ENCODE measurements at places on chromosomes 2 and 18. TPM values are rescaled to one million over a fixed set of nuclear protein-coding genes. Genes with fewer than 3 reads are reported as not detected.
A peak's percentile ranks its signal among the peaks of the same experiment; 100 is the strongest.

GRCh38 chr2:229130522-229130921, 140.6 kb downstream of the PID1 start:
- no peak overlapping the region for H3K27ac ChIP-seq
- ATAC-seq: no peak
- no peak overlapping the region for H3K4me3 ChIP-seq
- H3K27me3 ChIP-seq: no peaks in the 10 kb centered on the region
- no peaks in the 10 kb centered on the region for H3K4me1 ChIP-seq
- peaks cover 2% of the 10 kb centered on the region for H3K36me3 ChIP-seq

GRCh38 chr18:72171596-72171995, 372.5 kb downstream of the CBLN2 start:
- H3K4me3 ChIP-seq: no peak overlapping the region
- no peaks in the 10 kb centered on the region for H3K4me1 ChIP-seq
- ATAC-seq: no peak
- no peaks in the 10 kb centered on the region for H3K27me3 ChIP-seq
- H3K27ac ChIP-seq: no peak overlapping the region

DNA sequence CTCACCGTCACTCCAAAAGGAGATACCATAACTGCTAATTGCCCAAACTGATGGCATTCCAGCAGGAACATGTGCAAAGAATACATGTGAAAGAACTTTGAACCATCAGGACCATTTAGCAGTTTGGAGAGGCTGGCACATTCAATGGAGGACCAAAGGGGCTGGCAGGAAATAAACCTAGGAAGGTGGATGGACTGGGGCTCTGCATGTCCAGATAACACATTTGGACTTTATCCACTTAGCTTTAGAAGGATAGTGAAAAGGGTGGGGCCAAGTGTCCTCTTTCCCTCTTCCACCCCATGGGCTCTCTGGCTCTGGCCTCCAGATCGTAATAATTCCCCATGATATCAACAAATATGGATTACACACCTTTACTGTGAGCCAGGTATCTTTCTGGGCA, 80.0 kb upstream of the STPG4 start:
- no peaks in the 10 kb centered on the region for H3K4me1 ChIP-seq
- no peak overlapping the region for H3K27ac ChIP-seq
- H3K36me3 ChIP-seq: no peaks in the 10 kb centered on the region

DNA sequence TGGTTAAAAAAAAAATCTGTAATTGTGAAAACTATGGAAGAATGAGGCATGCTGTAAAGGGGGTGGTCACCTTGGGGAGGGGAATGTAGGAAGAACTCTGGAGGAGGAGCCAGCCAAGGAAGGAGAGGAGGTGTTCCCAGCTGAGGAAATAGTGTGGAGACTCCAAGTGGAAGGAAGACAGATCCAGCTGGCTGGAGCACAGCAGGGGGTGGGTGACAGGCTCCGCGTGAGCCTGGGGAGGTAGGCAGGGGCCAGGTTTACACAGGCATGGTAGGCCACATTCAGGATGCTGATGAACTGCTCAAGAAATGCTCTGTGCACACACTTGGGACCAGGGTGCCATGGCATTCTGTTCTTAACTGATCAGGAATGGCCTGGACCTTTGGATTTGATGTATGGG, 16.8 kb downstream of the AFF3 start:
- no peak overlapping the region for H3K4me3 ChIP-seq
- ATAC-seq: no peak
- H3K27ac ChIP-seq: no peak overlapping the region
- H3K27me3 ChIP-seq: no peaks in the 10 kb centered on the region
- H3K36me3 ChIP-seq: no peaks in the 10 kb centered on the region

DNA sequence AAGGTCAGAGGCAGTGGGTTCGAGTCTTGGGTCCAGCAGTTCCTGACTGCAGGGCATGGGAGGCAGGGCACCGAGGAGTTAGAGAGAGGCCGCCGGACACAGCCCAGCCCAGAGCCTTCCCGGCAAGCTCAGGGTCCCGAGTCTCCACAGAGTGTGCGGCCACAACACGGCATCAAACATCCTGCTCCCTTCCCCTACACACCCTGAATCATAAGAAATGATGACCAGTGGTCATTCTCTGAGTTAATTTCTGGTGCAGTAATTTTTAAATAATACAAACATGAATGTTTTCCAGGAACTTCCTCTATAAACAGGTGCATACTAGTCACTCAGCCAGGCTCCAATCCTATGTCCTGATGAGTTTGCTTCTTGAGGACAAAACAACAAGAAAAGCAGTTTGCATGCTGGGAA, 118.0 kb downstream of the PXDN start:
- no peak for ATAC-seq
- no peak overlapping the region for H3K4me3 ChIP-seq
- H3K27ac ChIP-seq: no peak overlapping the region
- H3K4me1 ChIP-seq: no peaks in the 10 kb centered on the region
- peaks cover 6% of the 10 kb centered on the region for H3K27me3 ChIP-seq

DNA sequence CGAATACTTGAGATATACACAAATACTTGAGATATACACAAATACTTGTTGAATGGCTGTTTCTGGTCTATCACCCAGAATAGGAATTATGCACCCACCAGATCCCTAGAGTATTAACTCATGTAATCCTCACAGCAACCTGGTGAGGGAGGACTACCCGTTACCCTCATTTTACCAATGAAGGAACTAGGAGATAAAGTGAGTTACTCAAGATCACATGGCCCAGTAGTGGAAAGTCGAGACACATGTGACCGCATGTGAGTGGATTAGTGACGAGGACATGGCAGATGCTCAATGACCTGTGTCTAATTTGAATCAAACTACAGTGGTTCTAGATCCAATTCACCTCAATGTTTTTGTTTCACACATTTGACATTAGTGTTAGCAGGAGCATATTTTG, 2.4 kb downstream of the MOGAT1 start:
- ATAC-seq: no peak
- no peak overlapping the region for H3K4me3 ChIP-seq
- no peak overlapping the region for H3K27ac ChIP-seq
- H3K27me3 ChIP-seq: peaks cover 14% of the 10 kb centered on the region

GRCh38 chr2:236960531-236960930, 125.2 kb upstream of the COPS8 start:
- H3K4me3 ChIP-seq: no peak overlapping the region
- no peaks in the 10 kb centered on the region for H3K27me3 ChIP-seq
- H3K4me1 ChIP-seq: no peaks in the 10 kb centered on the region
- peak overlapping the region; percentile 69 for H3K27ac ChIP-seq
- ATAC-seq: no peak

GRCh38 chr2:137000811-137001210, 235.5 kb downstream of the THSD7B start:
- H3K4me1 ChIP-seq: no peaks in the 10 kb centered on the region
- no peaks in the 10 kb centered on the region for H3K36me3 ChIP-seq
- H3K27ac ChIP-seq: no peak overlapping the region
- no peak overlapping the region for H3K4me3 ChIP-seq
- no peaks in the 10 kb centered on the region for H3K27me3 ChIP-seq
- ATAC-seq: no peak

GRCh38 chr2:70842401-70842800, 6.8 kb upstream of the CD207 start:
- H3K4me3 ChIP-seq: no peak overlapping the region
- peaks cover 26% of the 10 kb centered on the region for H3K27me3 ChIP-seq
- no peaks in the 10 kb centered on the region for H3K4me1 ChIP-seq

DNA sequence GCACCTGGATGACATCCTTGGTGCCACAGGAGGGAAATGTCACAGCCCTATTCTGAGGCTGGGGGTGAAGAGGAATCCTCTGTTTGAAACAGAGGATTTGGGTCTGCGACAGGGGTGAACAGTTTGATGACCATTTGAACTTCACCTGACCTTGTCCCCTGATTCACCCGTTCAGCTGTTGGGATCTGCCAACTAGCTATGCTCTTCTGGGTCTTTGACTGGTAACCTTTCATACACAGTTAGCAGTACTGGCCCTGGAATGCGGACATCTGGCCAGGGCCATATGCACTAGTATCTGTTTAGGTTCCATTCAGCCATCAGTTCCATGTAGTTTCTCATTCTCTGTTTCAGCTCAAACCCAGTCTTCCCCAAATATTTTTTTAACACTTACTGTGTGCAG, 72.6 kb upstream of the MCFD2 start:
- peak overlapping the region; percentile 91 for H3K27ac ChIP-seq
- H3K27me3 ChIP-seq: no peaks in the 10 kb centered on the region
- no peak overlapping the region for H3K4me3 ChIP-seq
- H3K36me3 ChIP-seq: no peaks in the 10 kb centered on the region
- H3K4me1 ChIP-seq: peaks cover 99% of the 10 kb centered on the region

DNA sequence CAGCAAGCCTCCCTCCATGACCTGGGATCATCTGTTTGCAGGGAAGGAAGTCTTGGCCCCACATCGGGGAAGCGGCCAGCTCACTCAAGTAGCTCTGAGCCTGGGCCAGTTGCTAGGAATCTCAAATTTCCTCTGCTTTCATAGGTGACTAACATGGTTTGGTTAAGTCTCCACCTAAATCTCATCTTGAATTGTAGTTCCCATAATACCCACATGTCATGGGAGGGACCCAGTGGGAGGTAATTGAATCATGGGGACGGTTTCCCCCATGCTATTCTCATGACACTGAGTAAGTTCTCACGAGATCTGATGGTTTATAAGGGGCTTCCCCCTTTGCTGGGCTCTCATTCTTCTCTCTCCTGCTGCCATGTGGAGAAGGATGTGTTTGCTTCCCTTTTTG, 75.2 kb downstream of the LBH start:
- no peaks in the 10 kb centered on the region for H3K27me3 ChIP-seq
- no peaks in the 10 kb centered on the region for H3K36me3 ChIP-seq
- H3K27ac ChIP-seq: no peak overlapping the region
- no peaks in the 10 kb centered on the region for H3K4me1 ChIP-seq

DNA sequence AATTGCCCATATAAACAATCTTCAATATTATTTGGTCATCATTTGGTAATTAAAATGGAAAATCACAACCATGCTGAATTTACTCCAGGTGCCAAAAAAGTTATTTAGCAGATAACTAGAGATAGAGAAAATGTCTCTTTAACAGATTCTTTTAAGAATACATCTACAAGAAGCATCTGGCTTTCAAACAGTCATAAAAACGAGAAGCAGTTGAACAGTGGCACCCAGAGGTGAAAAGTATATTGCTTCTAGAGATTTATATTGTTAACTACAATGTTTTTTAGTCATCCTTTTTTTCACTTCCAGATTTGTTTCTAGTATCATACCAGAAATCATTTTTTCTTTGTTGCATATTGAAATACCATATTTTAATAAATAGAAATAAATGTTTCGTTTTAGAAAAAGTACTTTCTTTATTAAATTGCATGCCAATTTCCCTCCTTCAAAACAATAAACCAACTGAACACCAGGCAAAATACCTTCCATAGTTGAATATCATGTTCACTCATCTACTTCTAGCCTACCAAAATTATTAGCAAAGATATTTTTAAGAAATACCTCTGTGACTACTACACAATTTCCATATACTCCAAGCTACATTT, 65.4 kb upstream of the HNRNPA3 start:
- no peak overlapping the region for H3K27ac ChIP-seq
- H3K4me3 ChIP-seq: no peak overlapping the region
- ATAC-seq: no peak

GRCh38 chr2:56211048-56211447, 27.3 kb downstream of the CCDC85A start:
- no peaks in the 10 kb centered on the region for H3K27me3 ChIP-seq
- H3K27ac ChIP-seq: no peak overlapping the region

- no peak overlapping the region for H3K4me3 ChIP-seq
- no peaks in the 10 kb centered on the region for H3K36me3 ChIP-seq
- no peaks in the 10 kb centered on the region for H3K4me1 ChIP-seq
- no peak for ATAC-seq
- H3K27ac ChIP-seq: no peak overlapping the region
Observed at GRCh38 chr18:32244881-32245280, 55.0 kb downstream of the MEP1B start.

- no peaks in the 10 kb centered on the region for H3K36me3 ChIP-seq
- no peaks in the 10 kb centered on the region for H3K4me1 ChIP-seq
- H3K4me3 ChIP-seq: peak overlapping the region; percentile 86
- peak; percentile 67 for ATAC-seq
Observed at GRCh38 chr2:174682007-174682577, 82.2 kb downstream of the CHRNA1 start.

CIB4 gene
- not detected for total RNA-seq

EGR4 gene
- not detected for total RNA-seq

TTC31 gene
- total RNA-seq: 20.1 TPM

SCN7A gene
- total RNA-seq: 67.6 TPM

GPR17 gene
- not detected for total RNA-seq

TMEM237 gene
- total RNA-seq: 12.3 TPM
